Naive thymus-derived CD8-positive, alpha-beta T cell (primary cell): ENCODE measurements at places on chromosomes 2 and 18.

DNA sequence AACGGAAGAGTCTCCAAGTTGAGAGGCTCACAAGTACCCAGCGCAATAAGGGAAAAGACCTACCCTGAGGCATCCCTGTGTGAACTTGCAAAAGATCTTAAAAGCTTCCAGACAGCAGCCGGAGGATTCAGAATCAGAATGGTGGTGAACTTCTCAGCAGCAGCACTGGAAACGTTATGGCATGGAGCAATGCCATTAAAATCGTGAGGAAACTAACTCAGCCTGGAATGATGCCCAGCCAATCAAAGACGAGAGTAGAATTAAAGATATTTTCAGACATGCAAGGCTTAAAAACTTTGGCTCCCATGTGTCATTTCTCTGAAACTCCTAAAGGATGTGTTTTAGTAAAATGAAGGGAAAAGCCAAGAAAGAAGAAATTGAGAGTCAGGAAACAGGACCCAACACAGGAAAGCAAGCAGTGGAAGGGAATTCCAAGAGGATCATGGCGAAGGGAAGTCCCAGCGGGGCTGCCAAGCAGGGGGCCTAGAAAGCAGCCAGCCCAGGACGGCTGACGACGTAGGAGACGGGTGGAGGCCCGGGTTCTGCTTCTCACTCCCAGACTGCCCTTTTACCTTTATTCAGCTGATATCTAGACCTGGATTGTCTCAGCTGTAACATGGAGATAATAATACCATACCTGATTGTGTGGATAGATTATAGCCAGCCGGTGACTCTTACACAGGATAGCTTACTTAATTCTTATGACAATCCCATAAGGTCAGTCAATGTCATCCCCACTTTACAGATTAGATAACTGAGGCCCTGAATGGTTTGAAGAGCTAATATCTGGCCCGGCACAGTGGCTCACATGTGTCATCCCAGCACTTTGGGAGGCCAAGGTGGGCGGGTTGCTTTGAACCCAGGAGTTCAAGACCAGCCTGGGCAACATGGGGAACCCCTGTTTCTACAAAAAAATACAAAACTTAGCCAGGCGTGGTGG, 92.8 kb downstream of the ASAP2 start:
- no peak for DNase-seq

- no peak for DNase-seq
Observed at GRCh38 chr2:239598732-239599090, 197.9 kb upstream of the HDAC4 start.

GRCh38 chr2:12534646-12535263, 182.0 kb upstream of the TRIB2 start:
- no peak for DNase-seq

DNA sequence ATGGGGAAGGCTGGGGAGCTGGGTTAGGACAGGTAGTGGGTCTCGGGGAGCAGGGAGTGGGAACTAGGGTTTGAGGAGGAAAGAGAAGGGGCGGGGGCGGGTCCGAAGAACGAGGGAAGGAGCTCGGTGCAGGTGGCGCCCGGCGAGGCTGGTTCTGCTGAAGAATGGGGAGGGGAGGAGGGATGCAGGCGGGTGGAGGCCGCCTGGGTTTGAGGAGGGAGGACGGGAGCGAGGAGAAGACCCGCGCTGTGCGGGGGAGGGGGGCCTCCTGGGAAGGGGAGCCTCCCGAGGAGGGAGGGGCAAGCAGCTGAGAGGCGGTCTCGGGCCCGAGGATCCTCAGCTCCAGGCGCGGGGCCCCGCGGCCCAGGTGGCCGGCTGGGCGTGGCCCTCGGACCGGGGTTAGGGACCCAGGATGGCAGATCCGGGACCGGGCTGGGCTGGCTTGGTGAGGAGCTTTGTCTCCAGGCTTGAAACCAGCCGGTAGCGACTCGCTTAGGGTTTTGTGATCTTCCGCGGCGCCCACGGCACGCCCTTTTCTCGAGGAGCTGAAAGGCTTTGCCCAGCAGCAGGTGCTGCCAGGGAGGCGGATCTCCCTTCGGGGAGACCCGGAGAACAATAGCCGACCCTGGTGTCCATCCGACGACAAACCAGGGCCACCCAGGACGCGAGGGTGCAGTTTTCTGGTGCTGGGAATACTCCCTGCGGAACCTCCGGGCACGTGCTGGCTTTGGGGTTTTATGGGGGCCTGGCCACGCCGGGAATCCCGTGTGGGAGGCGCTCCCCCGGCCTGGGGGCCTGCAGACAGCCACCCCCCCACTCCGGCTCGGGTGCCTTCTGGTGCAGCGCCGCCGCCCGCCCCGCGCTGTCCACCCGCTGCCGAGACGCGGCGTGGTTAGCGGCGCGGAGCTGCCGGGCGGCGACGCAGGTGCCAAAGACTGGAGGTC, 1.4 kb downstream of the DPYSL5 start:
- DNase-seq = no peak

GRCh38 chr2:61834893-61835292, 19.0 kb downstream of the FAM161A start:
- DNase-seq = no peak

DNA sequence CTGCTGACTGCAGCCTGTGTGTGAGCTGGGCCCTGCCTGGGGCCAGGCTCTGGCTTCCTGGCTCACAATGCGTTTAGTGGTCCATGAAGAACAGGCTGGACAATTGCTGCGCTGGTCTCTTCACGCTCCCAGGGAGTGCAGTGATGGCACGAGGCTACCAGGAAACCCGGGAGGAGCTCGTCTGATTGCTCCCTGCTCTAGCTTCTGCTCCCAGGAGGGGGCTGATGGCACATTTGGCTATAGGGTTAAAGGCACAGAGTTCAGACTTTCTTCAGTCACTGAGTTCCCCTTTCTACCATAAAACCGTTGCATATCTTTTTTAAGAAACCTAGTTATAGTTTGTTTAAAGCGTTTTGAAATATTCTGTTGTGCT, 60.1 kb downstream of the KCNF1 start:
- DNase-seq = no peak

DNA sequence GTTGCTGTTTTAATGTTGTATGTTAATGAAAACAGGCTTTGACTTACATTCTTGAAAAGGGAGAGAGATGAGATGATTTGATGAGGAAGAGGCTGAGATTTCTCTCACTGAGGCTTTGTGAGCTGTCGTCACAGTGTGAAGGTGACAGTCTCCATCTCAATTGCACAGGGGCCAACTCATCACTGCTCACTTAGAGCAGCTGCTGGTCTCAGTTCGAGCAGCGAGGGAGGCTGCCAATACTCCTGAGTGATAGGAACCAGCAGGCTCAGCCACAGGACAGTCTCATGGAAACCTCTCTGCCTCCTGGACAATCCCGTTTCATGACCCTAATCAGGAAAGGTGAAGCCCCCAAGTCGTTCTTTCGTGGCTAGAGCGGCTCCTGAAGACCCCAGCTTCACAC, 170.7 kb upstream of the SOX11 start:
- no peak for DNase-seq

- no peak for DNase-seq
Observed at GRCh38 chr2:10087360-10087759, 7.1 kb upstream of the CYS1 start.

DNA sequence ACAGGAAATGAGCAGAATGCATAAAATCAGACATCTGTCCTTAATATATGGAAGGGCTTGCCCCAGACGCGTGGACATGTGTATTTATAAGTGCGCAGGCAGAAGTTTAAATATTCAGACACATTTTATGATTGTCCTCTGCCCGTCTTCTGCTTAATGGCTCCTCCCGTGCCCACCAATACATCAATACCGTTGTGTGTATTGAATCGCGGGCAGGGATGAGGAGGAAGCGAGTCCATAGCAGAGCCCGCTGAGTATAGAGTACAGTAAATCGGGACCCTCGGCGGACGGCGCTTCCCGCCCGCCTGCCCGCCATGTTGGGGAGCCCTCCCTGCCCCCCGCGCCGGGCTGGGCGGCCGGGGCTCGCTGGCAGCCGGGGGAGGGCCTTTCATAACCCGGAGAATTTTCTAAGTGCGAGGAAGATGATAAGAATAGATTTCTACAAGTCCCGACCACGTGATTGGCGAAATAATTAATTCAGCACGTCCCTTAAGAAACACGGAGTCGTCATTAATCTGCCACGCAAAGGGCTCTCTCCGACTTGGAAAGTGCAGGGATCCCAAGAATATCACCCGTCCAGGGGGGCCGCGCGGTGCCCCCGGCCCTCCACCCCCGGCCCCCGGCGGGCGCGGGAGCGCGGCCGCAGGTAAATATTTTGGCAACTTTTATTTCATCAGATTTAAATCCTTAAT, at the start of gene HOXD3:
HOXD3 (plus strand) TSS at position 501 of the 692 bp plus-strand sequence. CDS start 11,808 bp downstream, outside the sequence.
- no peak for DNase-seq

GRCh38 chr2:233503481-233503880, 63.1 kb downstream of the USP40 start:
- DNase-seq = no peak

DNA sequence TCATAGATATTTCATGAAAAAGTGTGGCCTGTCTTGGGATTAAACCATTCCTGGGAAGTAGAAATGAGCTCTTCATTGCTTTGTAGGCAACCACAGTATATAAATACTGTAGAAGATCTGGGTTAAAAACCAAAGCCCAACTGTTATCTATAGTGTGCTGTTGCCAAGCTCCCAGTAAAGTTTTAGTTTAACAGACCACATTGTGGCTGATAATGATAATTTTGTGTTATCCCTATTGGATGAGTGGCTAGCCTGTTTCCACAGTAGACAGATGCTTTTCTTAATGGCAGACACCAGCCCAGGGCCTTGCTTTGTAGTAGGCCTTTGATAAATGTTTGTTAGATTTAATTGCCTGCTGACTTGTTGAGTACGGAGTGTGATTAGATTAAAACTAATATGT, 52.1 kb downstream of the FMNL2 start:
- DNase-seq = no peak

GRCh38 chr2:51103205-51103604, 71.3 kb upstream of the NRXN1 start:
- DNase-seq = no peak

DNA sequence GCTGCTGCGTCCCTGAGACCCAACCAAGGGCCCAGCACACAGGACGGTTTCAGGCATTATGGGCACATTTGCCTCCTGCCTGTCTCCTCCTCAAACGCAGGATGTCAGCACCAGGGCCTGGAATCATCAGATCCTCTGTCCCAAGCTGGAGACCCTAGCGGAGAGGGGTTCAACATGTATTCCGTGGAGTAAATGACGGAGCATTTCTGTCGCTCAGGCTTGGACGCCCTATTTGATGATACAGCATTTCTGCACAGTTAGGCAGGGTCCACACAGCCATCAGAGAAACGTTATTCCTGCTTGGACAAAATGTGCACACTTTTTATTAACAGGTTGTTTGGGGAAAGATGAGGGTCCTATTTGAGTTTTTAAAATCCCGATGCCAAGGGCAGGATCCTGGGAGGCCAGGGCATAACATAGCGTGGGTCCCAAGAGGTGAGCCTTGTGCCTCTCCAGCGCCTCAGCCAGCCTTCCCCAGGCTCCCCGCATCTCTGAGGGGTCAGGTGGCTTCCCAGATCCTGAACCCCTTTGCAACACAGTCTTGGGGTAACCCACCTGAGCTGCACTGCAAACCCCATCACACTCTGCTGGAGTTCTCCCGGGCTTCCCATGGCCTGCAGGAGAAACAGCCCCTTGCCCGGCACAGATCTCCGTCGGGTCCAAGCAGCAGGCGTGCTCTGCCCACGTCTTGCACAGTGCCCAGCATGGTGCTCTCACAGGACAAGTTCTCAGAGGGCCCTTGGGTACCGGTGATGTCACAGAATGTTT, 319.7 kb upstream of the MYT1L start:
- no peak for DNase-seq

DNA sequence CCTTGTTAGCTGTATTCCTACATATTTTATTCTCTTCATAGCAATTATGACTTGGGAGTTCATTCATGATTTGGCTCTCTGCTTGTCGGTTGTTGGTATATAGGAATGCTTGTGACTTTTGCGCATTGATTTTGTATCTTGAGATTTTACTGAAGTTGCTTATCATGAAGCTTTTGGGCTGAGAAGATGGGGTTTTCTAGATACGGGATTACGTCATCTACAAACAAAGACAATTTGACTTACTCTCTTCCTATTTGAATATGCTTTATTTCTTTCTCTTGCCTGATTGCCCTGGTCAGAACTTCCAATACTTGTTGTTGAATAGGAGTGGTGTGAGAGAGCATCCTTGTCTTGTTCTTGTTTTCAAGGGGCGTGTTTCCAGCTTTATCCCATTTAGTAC, 569.8 kb upstream of the NRXN1 start:
- DNase-seq = no peak

DNA sequence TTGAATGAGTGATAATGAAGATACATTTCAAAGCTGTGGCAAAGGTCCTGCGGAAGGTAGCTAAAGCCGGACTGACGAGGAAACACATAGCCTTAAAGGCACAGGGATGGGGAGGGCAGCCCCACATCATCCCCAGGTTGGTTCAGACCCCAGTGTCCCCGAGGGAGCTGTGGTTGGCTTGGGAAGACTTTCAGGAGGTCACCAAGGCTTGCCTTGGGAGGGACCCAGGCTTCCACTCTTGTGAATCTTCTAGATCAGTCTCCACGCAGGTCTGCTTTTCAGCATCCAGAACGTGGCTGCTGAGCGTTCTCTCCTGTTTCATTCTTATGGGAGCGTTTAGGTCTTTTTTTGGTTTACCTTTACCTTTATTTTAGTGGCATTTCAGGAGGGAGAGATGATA, 16.8 kb downstream of the KIF1A start:
- DNase-seq = no peak

DNA sequence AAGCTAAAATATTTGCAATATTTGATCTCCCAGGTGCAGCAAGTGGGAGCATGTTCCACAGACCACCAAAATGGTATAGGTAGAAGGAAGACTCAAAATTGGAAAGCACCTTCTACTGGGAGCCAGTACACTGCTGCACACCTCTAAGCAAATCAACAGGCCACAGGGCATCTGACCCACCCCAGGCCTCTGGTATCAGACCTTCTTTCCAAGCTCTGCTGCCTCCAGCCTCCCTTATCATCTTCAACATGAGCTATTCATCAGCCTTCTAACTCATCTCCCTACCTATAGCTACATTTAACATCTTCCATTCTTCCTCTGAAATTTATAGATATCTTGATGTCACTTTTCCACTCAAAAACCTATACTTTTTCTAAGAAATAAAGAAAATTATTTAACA, 294.8 kb downstream of the ZEB2 start:
- DNase-seq = no peak

DNA sequence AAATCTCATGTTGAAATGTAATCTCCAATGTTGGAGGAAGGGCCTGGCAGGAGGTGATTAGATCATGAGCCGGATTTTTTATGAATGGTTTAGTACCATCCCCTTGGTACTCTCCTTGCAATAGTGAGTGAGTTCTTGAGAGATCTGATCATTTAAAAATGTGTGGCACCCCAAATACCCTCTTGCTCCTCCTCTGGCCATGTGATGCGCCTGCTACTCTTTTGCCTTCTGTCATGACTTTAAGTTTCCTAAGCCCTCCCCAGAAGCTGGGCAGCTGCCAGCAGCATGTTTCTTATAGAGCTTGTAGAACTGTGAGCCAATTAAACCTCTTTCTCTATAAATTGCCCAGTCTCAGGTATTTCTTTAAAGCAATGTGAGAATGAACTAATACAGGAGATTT, 72.6 kb upstream of the FIGN start:
- no peak for DNase-seq

DNA sequence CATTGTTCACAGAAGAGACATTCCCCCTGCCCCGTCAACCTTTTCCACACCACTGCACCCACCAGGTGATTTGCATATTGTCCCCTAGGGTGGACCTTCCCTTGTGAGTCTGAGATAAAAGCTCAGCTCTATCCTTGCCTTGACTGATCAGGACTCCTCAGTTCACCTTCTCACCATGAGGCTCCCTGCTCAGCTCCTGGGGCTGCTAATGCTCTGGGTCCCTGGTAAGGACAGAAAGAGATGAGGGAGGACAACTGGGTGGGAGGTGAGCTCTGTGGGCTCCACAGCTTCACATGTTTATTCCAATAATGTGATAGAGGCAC, 1160.1 kb downstream of the RPIA start:
- DNase-seq = no peak
